Occipital lobe (tissue), 3 donors: ENCODE measurements at places on chromosomes 4 and X. TPM values are rescaled to one million over a fixed set of nuclear protein-coding genes. Genes with fewer than 3 reads are reported as not detected.

DNA sequence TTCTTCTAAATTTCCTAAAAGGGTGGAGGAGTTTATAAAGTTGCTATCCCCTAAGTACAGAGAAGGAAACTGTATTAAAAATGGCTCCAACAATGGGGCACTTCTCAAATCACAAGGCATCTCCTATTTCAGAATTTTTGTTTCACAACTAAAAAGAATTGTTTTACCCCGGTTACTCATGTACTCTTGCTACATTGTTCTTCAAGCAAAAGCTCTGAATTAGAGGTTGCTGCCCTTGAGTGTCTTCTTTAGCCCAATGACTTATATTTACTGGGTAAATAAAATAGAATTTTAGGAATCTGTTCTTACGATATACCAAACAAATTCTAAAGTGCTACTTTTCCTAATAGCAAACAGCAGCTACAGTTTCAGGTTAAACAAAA is 67.5 kb downstream of the PPEF2 start:
- no peak for DNase-seq

Gene AWAT2
- total RNA-seq: not detected

- DNase-seq: no peak
Observed at GRCh38 chrX:78831523-78831922, 84.0 kb downstream of the LPAR4 start.

GRCh38 chr4:103484521-103484920 is 235.3 kb downstream of the TACR3 start:
- DNase-seq: no peak

Gene MAP3K15
- 1.4 TPM for total RNA-seq

- no peak for DNase-seq
Observed at GRCh38 chrX:3791449-3791848, 78.0 kb upstream of the PRKX start.

Gene AFAP1
- total RNA-seq: 62.2 TPM

- no peak for DNase-seq
Observed at GRCh38 chr4:88446124-88446523, 10.8 kb upstream of the HERC5 start.

DNA sequence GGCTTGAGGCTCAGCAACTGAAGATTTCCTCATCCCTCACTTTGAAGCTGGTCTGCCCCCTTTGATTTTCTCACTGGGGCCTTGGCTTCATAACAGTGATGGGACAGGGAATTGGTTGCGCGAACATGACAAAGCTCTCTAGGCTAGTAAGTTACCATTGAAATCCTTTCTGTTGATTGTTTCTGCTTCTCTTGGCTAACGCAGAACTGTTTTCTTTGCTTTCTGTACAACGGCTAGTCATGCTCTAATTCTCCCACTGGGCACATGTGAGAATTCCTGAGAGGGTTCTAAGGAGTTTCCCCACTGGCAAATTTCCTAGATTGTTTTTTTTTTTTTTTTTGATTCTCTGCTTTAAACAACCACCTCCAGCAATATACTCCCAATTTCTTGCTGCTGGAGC is 738.6 kb downstream of the PCDH7 start:
- DNase-seq: no peak

DNA sequence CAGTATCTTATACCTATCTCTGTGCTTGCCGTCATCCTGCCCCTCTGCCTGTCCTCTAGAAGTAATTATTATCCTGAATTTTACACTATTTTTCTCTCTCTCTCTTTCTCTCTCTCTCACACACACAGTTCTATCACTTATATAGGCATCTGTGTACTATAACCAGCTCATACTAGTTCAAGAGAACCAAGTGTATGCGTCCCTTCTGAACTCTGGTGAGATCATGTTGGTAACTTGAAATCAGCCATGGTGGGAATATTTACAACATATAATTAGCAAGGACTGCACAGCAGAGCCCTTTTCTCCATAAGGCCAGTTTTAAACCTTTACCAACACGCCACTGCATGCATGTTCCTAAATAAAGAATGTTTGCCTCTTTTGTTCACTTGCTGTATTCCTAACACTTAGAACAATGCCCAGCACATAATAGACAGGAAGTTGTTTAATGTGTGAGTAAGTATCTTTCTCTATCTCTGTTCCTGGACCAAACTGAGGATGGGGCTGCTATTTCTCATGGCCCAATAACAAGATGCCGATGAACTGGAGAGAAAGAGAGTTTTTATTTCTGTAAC is 51.1 kb upstream of the IL21 start:
- no peak for DNase-seq

DNA sequence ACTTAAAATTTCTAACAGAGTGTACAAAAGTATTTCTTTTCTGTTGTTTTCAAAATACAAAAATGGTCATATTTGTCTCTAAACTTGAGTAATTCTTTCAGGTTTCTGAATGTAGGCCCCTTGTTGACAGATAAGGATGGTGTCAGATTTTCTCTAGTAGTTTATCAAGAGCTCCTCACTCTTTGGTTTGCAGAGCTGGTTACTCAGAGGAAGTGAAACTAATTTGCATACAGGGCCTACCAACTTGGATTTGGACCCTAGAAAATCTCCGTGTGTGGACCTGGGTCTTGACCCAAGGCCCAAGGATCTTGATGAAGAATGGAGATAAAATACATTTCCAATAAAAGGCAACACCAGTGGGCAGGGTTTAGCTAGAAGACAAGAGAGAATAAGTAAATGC is 433 bp upstream of the ADH6 start:
- DNase-seq: no peak

GRCh38 chrX:9330249-9330982 is 134.4 kb upstream of the TBL1X start:
- DNase-seq: no peak

GRCh38 chr4:166839615-166840251 is 394.6 kb downstream of the SPOCK3 start:
- no peak for DNase-seq

Gene ARR3
- not detected for total RNA-seq

GRCh38 chr4:152079543-152080293 is 318.9 kb upstream of the GATB start:
- no peak for DNase-seq

Gene SPIN2B
- total RNA-seq: 7.3 TPM

DNA sequence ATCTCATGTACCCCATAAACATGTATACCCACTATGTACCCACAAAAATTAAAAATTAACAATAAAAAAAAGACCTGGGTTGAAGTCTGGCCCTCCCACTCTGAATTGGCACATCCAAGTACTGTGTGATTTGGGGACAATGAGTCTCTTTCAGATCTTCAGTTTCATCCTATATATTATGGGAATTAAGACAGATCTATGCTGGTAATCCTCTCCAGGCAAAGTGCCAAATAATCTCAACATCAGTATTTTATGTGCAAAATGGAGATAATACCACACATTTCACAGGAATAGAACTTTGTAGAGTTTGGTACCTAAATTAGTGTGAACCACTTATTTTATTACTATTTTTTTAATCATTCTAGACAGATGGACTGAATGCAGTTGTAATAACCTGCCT is 11.0 kb upstream of the SCD5 start:
- DNase-seq: no peak

Gene GABRB1
- 158 TPM for total RNA-seq

DNA sequence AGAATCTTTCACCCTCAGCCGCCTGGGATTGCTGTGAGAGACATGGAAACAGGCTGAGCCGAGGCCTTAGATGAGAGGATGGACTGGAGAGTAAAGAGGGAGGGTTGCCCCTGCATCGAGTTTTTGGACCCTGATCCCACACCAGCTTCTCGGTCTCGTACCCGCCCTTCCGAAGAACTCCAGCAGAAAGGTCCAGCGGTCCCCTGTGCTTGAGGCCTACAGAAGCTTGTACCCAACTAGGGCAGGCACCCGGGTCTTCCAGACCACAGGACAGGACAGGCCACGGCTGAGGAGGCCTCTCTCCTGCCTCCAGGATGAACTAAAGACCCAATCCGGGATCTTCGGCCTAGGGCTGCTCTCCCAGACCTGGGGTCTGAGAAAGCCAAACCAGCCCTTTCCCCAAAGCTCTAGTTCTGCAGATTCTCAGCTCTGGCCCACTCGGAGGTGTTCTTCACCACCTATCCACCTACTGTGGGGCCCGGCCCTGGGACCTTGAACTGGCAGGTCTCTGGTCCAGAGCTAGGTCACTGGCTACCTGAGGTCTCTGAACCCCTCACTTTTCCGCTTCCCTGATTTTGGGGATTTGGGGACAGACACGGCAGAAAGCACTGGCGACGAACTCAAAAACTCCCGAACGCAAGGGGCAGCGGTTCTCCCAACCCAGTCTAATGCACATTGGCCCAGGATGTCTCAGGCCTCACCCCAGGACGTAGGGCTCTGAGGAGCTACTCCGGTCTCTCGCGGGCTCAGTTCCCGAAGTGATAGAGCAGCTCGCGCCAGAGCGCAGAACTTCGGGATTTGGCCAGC is 1.1 kb downstream of the NKX3-2 start:
- no peak for DNase-seq

DNA sequence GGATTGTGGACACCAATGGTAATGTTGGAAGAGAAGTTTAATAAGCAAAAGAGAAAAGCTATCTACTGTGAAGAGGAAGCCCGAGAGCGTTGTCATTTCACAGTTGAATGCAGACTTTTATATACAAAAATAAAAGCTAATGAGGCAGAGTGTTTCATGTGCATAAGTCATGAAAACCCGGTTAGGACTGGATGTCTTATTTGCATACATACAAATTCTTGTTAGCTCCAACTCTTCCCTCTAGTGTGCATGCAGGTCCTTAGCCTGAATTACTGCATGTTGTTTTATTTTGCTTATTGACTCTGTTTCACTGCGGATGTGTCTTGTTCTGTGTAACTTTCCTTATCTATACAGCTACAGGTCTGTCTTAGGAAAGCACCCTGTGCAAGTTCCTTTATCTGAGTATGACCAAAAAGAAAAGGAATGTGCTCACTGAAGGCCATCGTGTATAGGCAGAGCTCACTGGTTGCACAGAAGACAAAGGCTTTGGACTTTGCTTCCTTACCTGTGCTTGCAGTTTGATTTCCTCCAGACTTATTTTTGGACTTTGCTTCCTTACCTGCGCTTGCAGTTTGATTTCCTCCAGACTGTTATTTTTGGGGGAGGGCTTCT is 25.1 kb upstream of the UGT2B11 start:
- DNase-seq: no peak

DNA sequence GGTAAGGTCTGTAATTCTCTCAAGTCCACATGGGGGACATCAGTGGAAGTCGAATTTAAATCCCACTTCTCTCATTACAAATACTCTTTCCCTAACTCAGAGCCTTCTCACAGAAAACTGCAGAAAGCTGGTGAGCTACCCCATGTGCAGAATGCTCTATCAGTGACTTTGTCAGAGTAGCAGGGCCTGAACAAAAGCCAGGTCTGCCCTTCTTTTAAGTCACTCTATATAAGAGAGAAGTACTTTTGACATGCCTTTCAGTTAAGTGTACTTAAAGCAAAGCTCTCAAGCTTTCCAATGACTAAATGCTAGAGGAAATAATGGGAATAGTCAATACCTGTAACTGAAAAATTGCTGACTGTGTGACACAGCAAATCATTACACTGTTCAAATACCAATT is 323.1 kb downstream of the KCNIP4 start:
- no peak for DNase-seq

- DNase-seq: no peak
Observed at GRCh38 chr4:163587867-163588266, 93.4 kb downstream of the TMA16 start.

Gene SMIM31
- total RNA-seq: not detected

Gene SSX3
- total RNA-seq: not detected

GRCh38 chrX:42050345-42050744 is 127.0 kb upstream of the CASK start:
- DNase-seq: no peak

GRCh38 chrX:10725071-10725470 is 104.7 kb upstream of the MID1 start:
- no peak for DNase-seq

DNA sequence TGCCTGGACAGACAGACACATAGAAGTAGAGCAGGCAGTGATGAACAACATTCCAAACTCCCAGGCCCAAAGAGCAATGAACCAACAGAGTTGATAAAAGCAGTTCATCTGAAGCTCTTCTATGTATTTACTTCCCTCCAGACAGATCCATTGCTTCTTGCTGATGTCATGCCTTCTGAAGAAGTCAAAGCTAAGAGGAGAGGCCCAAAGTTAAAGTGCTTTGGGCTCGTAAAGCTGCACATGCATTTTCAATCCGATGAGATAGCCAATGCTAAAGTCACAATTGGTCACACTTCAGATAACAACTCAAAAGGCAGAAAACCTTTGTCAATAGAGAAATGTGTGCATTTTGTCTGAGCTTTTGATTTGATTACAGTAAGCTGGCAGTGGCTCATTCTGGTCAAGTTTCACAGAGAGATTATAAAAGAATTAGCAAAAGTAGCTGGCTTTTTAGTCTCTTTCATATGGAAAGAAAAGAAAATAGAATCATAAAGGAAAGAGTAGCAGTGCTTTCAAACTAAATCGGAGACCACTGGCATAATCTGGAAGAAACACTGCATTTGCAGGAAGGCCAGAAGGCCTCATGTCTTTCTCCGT is 82.0 kb downstream of the GPC4 start:
- no peak for DNase-seq

Gene DUSP21
- total RNA-seq: not detected

Gene RAB39B
- total RNA-seq: 28.2 TPM

GRCh38 chrX:108000751-108001150 is 18.6 kb upstream of the TEX13B start:
- DNase-seq: no peak

DNA sequence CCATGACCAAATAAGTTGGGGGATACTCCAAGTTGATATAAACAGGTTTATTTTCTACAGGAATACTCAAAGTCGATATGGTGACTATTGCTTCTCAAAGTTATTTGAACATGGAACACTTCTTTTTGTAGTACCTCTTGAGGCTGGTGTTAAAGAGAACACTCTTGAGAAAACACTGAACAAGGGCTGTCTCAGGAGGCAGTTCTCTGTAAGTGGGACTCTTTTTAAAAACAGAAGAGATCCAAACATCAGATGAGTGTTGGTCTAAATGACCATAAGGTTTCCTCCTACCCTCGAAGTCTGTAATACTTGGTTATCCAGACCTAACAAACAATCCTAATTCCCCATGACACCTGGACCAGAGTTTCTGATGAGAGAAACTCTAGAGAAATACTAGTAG is 223.2 kb upstream of the TEX13C start:
- no peak for DNase-seq

DNA sequence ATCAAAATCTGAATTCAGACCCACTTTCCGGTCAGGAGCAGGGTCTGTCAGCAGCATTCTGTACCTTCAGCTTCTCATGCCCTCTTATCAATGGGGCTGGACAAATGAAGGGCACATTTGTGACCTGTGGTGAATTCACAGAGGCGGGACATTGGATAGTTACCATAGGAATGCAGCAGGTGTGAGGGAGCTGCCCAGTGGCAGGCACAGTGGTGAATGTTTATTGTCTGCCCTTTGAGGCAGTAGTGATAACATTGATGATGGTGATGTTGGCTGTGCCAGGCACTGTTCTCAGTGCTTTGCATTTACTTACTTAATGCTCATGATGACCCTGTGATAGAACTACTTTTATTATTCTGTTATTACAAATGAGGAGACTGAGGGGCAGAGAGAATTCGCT is 101.2 kb upstream of the KIT start:
- no peak for DNase-seq

DNA sequence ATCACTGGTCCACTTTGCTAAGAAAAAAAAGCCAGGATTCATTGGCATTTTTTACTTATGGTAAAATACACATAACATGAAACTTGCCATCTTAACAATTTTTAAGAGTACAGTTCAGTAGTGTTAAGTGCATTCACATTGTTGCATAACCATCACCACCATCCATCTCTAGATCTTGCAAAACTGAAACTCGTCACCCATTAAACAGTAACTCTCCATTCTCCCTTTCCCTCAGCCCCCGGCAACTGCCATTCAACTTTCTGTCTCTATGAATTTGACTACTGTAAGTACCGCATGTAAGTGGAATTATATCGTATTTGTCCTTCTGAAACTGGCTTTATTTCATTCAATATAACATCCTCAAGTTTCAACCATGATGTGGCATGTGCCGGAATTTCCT is 56.3 kb upstream of the LNX1 start:
- DNase-seq: no peak

Gene KDR
- 13.7 TPM for total RNA-seq
